ENCODE measurements at places on chromosomes 7 and 10.

- no peak for DNase-seq
Measured at GRCh38 chr7:146773506-146773905, 656.9 kb downstream of the CNTNAP2 start.

GRCh38 chr7:154832557-154833138 lies 170.3 kb downstream of the PAXIP1 start:
- DNase-seq, result no peak

DNA sequence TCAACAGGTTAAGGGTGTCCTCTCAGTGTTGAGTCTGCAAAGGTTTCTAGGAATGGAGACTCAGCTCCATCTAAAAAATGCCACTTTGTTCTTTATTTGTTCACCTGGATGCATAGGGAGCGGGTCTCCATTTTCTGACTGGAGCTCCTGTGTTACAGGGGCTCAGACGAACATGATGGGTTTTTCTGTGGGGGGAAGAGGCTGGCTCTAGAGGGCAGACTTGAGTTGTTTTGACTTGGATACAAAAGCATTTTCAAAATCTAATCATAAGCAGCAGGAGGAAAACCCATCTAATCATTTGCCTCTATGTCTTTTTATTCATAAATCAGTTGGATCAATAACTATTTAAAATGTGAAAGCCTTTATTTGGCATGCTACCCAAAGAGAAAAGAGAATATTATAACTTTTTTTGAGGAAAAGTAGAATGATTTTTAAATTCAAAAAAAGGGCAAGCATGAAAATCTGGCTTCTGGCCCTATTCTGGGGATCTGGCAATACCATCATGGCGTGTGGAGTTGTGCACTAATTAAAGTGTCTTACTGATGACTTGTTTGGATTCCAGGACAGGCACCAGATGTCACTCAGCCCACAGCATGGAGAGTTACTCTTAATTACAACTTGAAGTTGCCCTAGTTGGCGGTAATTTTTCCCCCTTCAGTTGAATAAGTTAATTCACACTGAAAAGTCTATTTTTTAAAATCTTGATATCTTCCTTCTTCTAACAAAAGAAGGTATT lies 594.9 kb downstream of the REEP3 start:
- no peak for DNase-seq

DNA sequence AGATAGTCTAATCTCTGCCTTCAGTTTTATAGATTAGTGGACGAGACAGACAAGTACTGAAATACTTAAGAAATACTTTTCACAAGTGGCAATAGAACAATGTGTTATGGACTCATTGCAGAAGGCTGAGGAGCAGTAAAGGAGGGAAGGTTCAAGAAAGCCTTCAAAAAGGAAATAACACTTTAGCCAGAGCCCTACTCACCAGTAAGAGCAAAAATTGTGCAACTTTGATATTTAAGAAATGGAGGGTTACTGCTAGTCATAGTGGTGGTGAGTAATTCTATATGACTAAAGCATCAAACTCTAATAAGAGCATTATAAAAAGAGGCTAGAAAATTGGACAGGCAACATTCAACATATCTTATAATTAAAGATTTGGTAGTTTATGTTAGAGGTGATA lies 28.8 kb downstream of the PTPN12 start:
- DNase-seq, result no peak

GRCh38 chr10:82529062-82529461 lies 654.1 kb downstream of the NRG3 start:
- DNase-seq, result no peak

GRCh38 chr10:50575477-50576244 lies 48.1 kb downstream of the SGMS1 start:
- no peak for DNase-seq

DNA sequence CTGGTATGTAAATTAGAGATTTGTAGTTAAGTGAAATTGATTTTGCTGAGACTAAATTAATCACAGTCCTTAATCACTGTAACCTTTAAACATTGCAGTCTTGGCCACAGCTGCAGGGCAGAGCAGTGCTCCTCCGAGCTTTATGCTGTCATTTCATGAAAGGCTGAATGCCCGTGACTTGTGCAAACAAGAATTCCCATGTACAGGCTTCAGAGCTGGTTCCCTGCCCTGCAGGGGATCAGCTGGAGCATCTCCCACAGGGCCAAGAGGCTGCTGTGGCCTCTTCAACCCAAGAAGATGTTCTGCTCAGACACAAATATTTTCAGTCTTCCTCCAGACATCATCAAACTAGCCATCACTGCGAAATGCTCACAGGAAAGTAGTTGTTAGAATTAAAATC lies 419.1 kb downstream of the AUTS2 start:
- no peak for DNase-seq

GRCh38 chr7:54878339-54878738 lies 119.3 kb upstream of the SEC61G start:
- no peak for DNase-seq

GRCh38 chr7:142488842-142489241 lies 231.0 kb upstream of the PRSS58 start:
- DNase-seq, result no peak

DNA sequence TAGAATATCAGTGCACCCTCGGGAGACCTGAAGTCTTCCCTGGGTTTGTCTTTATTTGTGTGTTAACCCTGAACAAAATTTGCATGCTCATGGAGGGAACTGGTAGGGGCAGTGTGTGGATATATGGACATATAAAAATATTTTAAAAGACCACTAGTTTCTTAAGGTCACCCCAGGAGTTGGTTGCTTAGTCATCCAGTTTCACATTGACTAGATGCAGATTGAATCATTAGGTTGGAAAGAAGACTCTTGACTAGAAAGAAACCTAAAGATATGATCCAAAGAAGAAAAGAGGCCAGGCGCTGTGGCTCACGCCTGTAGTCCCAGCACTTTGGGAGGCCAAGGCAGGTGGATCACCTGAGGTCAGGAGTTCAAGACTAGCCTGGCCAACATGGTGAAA lies 137.1 kb downstream of the KAT6B start:
- DNase-seq, result no peak

GRCh38 chr7:91013078-91013477 lies 251.2 kb upstream of the FZD1 start:
- no peak for DNase-seq

- no peak for DNase-seq
Measured at GRCh38 chr10:35356725-35357092, 20.4 kb downstream of the CCNY start.

GRCh38 chr7:1104516-1105179 lies 16.7 kb downstream of the GPER1 start:
- no peak for DNase-seq

DNA sequence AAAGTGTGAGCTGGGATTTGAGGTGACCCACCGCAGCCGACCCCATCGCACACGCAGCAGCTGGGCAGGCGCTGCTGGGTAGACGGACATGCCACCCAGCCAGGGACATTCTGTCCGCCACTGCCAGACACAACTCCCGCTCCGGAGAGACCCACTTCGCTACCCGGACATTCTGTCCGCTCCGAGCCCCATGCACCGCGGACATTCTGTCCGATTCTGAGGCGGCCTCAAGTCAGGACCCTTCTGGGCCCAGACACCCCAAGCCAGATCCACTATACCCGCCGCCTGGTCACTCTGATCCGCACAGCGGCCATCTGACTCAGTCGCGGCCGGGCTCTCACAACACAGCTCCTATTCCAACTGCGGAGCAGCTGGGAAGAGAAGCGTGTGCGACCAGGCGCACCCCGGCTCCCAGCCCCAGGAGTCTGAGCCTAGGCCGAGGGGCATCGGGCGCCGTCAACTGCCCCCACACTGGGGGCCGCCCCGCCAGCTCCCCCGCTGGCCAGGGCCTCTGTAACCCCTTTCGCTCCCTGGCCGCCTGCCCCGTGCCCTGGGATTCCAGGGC lies 763 bp downstream of the PITX3 start:
- no peak for DNase-seq

DNA sequence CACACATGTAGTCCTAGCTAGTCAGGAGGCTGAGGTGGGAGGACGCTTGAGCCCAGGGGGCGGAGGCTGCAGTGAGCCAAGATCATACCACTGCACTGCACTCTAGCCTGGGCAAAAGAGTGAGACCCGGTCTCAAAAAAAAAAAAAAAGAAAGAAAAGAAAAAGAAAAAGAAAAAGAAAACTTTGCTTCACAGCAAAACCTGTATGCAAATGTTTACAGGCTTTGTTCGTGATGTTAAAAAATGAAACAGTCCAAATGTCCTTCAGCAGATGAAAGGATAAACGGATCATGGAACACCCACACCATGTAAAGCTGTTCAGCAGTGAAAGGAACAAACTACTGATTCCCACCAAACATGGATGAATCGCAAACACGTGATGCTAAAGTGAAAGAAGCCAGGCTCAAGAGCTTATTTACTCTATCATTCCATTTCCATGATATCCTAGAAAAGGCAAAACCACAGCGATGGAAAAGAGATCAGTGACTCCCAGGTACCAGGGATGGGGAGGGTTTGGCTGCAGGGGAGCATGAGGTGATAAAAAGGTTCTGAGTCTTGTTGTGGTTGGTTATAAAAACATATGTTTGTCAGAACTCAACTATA lies 15.1 kb downstream of the LRRC20 start:
- no peak for DNase-seq

- no peak for DNase-seq
Measured at GRCh38 chr10:3105166-3105565, 37.8 kb downstream of the PFKP start.

DNA sequence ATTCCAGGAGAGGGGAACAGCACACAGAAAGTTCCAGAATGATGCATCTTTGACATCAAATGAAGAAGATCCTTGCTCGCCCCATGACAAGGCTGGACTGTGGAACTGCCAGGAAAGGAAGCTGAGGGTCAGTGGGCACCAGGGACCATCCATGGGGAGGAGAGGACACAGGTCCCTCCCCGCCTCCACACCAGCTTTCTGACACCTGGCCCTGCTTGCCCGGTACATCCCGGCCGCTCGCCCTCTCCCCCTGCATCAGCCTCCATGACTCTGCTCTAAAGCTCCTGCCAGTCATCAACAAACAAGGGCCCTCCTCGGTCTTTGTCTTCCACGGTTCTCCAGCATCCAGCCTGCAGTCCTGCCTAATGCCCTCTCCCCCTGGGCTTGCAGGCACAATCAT lies 222.3 kb downstream of the GRID1 start:
- no peak for DNase-seq

GRCh38 chr10:44387853-44388251 lies 3.0 kb upstream of the CXCL12 start:
- DNase-seq, result no peak

DNA sequence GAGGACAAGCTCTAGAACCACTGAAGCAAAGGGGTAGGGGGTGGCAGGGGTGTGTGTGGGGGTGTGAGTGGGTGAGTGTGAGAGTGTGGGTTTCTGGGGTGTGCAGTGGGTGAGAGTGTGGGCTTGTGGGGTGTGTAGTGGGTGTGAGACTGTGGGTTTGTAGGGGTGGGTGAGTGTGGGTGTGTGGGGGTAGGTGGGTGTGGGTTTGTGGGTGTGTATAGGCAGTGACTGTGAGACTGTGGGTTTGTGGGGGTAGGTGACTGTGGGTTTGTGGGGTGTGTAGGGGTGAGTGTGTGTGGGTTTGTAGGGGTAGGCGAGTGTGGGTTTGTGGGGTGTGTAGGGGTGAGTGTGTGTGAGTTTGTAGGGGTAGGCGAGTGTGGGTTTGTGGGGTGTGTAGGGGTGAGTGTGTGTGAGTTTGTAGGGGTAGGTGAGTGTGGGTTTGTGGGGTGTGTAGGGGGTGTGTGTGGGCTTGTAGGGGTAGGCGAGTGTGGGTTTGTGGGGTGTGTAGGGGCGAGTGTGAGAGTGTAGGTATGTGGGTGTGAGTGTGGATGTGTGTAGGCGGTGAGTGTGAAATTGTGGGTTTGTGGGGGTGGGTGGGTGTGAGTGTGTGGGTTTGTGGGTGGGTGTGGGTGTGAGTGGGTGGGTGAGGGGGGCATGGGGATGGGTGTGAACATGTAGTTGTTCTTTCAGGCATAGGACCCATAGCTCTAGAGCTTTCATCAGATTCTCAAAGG lies 8.8 kb downstream of the NOS3 start:
- DNase-seq, result no peak

DNA sequence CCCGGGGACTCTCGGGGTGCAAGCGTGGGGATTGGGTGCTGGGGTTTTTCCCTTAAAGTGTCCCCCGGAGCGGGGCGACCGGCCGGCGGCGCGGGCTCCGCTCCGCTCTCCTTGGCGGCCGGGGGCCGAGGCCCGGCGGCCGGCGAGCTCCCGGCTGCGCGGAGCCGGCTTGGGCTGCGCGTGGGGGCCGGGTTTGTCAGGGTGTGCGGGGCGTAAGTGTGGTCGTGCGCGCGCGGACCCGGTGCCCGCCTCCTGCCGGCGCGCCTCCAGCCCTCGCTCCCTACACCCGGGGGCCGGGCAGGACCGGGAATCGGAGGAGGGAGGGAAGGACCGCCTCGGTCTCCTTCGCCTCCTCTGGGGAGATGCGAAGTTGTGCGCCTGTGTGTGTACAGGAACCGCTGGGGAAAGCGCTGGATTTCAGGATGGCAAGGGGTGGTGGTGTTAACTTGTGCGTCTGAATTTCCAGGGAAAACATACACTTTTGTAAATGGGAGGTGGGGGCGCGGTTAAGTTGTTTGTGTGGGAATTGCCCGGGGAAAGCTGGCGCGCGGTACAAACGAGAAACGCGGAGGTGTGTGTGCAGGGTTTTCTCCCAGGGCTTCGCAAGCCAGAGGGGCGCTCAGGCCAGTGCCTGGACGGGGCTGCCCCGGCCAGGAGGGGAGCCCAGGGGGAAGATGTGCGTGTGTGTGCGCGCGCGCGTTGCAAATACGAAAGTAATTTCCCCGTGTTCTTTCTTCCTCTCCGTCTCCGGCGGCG lies 737 bp downstream of the ZMIZ1 start:
- no peak for DNase-seq

Measured in GM19239 (cell line).